MV-4-11 (cell line): ENCODE measurements at places on chromosomes 7 and 10.

- no peak for DNase-seq
These were observed 31.8 kb upstream of the BMPER start for GRCh38 chr7:33873518-33873917.

GRCh38 chr7:8913682-8914081 is 480.3 kb downstream of the NXPH1 start:
- no peak for DNase-seq

DNA sequence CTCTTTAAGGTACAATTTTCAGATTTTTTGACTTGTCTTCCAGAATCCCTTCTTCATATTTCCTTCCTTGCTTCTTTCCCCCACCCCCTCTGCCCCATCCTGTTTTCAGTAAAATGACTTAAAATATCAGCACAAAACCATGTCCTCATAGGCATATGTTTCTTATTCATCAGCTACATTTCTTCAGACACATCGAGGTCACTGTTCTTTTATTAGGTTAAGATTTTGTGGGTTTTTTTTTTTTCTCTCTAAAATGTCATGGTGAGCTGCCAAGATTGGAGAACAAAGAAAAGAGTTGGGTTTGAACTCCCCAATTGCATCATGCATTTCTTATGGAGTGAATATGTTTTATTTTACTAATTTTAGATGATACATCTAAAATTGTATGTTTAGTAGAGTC is 35.8 kb downstream of the LAMB4 start:
- DNase-seq, result no peak

GRCh38 chr10:133237241-133237587 is 441 bp upstream of the VENTX start:
- no peak for DNase-seq

- no peak for DNase-seq
These were observed 68.7 kb downstream of the ARHGAP22 start for GRCh38 chr10:48536156-48536500.

DNA sequence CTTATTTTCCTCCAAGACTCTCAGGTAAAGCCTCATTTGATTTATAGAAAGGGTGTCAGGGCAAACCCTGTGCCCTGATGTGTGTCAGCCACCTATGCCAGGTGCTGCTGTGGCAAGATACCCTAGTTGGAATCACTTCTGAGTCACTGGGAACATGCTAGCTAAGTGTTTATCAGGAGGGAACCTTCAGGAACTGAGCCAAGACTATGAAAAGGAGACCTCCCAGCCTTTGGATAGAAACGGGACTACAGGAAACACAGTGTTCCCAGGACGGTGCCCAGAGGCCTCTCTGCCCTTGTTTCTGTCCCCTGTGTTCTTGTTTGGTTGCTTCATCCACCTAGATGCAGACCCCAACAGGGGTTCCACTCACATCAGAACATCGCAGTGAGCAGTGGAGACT is 28.5 kb downstream of the CNNM1 start:
- DNase-seq, result no peak

- no peak for DNase-seq
These were observed 197.6 kb downstream of the WDR37 start for GRCh38 chr10:1253523-1254353.

DNA sequence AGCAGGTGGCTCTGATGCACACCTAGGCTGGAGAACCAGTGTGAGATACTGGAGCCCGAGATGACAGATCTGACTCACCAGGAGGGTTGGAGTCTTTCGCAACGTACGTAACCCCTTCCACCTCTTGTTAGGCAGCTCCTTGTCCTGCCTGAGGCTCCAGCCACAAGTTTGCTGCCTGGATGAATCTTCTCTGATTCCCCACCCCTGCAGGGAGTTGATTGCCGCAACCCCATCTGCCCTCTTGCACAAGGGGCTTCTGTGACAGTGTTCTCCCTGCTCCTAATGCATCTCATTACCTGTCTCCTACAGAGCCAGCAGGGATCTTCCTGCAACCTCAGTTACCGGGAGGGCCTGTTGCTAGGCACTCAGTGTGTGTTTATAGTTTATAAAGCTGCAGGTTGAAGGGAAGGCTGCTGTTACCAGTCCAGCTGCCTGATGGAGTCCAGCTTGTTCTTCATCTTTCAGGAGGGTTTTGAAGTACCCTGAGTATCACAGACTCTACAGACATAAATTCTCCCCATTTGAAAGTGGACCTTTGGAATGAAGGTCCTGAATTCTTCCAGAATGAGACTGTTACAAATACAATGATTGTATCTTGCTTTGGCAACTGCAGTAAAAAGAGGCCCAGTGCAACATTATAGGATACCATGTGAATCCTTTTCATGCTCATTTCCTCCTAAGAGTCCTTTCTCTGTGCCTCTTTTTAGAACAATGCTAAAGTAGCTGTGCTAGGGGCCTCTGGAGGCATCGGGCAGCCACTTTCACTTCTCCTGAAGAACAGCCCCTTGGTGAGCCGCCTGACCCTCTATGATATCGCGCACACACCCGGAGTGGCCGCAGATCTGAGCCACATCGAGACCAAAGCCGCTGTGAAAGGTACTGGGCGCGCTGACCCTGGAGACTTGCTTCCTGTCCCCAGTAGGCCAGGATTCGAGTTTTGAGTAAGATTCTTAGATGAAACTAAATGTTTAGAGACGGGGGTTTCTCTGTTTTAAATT is 6.5 kb downstream of the MDH2 start:
- peak; percentile 91 for DNase-seq

DNA sequence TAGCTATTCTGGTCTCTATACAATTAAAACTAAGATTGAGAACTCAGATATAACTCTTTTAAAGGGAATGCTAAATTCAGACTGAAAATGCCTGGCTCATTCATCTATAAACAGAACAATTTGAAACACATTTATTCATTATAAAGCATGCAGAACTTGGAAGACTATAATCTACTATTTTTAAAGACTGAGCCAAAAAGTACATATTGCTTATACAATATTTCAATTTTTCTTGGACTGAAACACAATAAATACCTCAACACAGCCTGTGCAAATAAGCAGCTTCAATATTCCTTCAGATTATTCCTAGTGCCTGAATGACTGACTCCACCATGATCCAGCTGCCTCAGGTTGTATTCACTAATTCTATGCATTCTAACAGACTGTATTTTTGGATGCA is 15.5 kb upstream of the PHYH start:
- no peak for DNase-seq

DNA sequence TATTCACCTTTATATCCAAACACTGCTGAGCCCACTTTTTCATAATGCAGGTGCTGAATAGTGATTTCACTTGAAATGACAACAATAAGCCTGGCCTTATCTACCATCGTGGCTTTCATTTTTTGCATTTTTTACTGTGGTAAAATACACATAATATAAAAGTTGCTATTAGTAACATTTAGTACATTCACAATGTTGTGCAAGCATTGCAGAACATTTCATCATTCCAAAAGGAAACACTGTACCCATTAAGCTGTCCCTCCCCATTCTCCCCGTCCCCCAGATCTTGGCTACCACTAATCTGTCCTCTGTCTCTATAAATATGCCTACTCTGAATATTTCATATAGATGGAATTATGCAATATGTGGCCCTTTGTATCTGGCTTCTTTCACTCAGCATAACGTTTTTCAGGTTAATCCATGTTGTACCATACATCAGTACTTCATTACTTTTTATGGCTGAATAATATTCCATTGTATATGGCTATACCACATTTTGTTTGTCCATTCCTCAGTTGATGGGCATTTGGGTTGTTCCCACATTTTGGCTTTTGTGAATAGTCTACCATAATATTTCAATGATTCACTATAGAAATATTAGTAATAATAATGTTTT is 68.5 kb upstream of the ARID5B start:
- peak; percentile 21 for DNase-seq

GRCh38 chr7:23672033-23672432 is 8.0 kb upstream of the FAM221A start:
- DNase-seq, result no peak

- DNase-seq, result no peak
These were observed 271.4 kb downstream of the TSPAN12 start for GRCh38 chr7:120586571-120586970.

- no peak for DNase-seq
These were observed 68.6 kb downstream of the CELF2 start for GRCh38 chr10:11086177-11086840.

DNA sequence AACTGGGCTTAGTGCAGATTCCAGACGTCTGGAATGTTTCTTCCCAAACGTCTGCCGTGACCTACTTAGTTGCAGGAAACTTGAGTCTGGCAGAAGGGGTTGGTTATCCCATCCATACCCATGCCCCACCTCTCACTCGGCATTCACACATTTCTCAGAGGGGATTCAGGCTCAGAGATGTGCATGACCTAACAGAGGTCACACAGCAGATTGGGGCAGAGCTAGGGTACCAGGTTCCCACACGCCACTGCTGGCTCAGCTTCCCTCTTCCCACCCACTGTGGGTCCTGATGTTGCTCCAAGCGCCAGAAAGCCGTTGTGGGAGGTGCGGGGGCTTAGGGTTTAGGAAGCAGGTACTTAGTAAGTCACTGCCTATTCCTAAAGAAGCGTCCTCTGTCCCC is 3.0 kb downstream of the UCMA start:
- no peak for DNase-seq

DNA sequence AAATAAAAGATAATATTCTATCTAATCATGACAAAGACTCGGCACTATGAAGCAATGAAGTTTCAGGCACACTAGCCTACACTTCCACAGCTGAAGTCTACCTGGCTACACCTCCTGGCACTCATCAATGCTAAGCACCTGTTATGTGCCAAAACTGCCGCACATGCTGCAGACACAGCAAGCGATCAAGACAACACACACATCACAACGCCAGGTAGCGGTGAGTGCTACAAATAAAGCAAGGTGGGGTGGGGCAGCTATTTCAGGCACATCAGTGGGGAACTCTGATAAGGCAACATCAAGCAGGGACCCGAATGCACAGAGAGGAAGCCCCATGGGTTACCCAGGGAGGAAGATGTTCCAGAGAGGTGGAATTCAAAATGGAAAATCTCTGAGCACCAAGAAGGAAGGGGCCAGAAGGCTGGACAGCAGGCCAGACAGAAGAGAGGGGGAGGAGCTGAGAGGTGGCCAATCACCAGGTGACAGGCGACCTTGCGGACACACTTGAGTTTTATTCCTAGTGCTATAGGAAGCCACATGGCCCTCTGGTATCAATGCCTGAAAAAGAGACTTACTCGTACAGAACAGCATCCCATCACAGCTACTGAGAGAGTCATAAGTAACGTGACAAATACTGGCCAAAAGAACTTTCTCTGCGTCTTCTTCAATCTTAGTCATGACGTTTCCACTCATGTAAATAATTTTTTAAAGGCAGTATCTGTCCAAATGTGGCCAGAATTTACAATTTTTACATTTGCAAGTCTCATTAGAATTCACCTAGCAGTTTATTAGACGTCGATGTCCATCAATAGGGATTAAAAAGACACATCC is 8.0 kb downstream of the PSAP start:
- no peak for DNase-seq

DNA sequence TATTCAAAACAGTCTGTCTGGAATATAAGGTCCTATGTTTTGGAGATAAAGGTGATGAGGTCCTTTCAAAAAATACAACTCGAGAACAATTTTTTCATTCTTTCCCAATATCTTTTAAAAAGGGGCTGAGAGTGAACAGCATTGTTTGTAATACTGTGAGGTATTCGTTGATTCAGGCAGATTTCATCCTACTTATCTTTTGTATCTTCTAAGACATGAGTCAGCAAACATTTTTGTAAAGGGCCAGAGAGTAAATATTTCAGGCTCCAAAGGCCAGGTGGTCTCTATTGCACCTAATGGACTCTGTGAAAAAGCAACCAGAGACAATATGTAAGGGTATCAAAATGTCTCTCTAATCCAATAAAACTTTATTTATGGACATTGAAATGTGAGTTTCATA is 8.1 kb upstream of the ANK3 start:
- DNase-seq, result no peak

- DNase-seq, result no peak
These were observed 97.4 kb upstream of the LRGUK start for GRCh38 chr7:134029743-134030142.

- DNase-seq, result peak; percentile 93
These were observed 125.2 kb downstream of the DOCK4 start for GRCh38 chr7:112080978-112081377.

- DNase-seq, result peak; percentile 22
These were observed 64.4 kb downstream of the KCND2 start for GRCh38 chr7:120337308-120337907.

DNA sequence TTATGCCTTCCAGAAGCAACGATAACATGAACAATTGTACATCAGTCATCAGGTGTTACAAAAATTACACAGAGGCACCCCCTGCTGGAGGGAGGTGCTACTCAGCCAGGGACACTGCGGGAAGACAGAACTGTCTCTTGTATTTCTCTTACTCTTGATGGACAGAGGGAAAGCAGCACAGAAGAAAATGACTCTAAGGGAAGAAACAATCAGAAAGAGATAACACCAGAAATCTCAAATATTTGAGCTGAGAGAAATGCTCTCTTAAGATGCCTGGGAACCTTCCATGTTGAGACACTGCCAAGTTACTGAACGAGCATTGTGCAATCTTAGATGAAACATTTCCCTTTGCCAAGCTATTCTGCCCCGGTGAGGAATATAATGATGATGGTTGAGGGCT is 227.6 kb upstream of the NPSR1 start:
- no peak for DNase-seq

GRCh38 chr10:19451937-19452336 is 364.3 kb upstream of the PLXDC2 start:
- DNase-seq, result no peak

DNA sequence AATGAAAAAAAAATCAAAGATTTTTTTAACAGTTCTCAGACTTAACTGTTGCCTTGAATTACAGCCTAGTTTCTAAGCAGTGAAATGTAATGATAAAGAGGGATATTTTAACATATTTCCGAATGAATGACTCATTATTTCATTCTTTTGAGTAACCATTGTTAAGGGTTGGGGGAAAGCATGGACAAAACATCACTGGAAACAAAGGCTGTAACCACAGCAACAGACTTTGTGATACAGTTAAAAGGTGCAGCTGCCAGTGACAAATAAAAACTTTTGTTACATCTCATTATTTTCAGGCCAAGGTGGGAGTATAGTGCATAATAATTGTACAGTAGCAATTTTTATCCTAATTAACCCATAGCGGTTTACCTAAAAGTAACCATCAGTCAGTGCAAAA is 172.6 kb downstream of the LRRTM3 start:
- no peak for DNase-seq
